Heart right ventricle (tissue), 16 donors: ENCODE measurements at places on chromosomes 4 and X.

- no peak for DNase-seq
Observed at GRCh38 chr4:41507291-41507947, 30.5 kb upstream of the LIMCH1 start.

DNA sequence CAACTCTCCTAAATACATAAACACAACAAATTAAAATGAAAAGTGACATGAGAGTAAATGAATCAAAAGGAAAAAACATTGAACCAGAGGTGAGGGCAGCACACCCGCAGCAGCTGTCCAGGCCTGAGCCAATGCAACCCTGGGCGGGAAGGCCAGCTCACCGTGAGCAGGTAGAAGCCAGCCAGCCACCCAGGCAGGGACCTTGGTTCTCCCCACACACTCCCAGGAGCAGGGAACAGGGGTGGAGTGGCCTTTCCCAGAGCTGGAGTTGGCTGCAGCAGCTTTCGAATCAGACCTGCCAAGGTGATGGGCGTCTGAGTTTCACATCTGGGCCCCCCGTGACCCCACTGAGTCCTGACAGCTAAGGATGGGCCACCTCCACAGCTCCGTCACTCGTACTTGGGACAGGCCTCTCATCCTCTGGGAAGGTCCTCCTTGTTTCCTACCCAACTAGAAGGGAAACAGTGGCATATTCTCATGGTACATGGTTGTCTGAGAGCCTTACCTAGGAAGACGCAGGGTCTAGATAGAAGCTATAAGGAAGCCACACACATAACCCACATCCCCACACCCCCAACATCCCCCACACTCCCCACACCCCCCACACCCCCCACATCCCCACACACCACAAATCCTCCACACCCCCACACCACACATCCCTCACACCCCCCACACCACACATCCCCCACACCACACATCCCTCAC lies 172.2 kb downstream of the DCLK2 start:
- DNase-seq: no peak

- DNase-seq: no peak
Observed at GRCh38 chrX:71128166-71128833, 9.9 kb downstream of the MED12 start.

DNA sequence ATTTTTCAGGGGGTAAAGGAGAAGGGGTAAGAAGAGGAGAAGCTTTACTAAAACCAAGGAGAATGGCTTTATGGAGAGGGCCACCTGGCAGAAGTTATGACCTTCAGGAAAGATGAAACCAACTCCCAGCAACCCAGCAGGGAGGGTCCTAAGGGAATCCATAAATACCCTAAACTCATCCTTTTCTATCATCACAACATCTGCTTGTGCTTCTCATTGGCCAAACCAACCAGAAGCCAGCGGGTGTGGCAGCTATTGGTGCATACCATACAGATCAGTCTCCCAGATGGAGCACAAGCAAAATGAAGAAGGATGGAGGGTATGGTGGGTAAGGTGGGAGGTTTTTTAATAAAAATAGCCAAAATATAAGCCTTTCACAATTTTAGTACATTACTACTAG lies 58.5 kb upstream of the ARSJ start:
- DNase-seq: no peak

DNA sequence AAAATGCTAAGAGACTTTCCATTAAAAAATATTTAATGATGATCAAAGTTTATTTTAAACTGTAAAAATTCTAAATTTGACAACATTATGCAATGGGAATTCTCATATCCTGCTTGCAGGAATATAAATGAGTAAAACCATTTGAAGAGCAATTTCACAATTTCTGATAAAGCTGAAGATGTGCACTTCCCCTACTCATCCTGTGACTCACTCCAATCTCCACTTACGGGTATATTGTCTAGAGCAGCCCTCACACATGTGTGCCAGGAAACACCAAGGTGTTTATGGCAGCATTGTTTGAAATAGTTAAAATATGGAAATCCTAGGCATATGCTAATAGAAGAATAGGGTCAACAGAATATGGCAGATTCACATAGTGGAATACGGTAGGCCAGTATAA lies 158.4 kb downstream of the PDHA2 start:
- no peak for DNase-seq

- no peak for DNase-seq
Observed at GRCh38 chrX:80578517-80579105, 158.4 kb downstream of the TENT5D start.

DNA sequence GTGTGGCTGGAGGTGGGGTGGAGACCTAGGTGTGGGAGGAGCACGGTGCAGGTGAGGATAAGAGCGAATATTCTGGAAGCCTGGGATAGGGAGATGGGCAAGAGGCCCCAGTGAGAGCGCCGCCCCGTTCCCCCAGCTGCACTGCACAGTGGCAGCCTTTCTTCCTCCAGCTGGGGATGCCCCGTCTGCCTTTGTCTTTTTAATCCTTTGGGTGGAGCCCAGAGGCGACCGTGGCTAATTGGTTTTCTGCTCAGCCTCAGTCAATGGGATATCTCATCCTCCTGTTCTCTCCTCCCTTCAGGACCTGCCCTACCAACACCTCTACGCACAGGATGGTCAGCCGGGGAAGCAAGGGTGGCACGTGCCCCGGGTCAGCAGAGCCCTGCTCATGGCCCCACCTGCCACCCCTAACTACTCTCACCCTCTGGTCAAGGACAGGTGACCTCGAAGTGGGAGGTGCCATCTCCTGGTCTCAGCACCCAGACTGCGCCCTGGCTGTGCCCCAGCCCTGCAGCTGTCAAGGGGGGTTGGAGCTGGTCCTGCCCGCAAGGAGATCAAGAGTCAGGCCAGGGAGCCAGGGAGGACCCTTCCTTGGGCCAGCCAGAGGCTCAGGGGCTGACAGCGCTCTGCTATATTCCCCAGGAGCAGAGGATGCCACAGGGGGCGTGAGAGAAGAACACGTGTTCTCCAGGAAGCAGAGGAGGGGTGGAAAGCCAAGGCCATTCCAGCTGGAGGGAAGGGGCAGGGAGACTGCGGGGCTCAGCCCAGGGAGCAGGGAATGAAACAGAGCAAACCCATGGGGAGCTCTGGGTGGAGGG lies 64.0 kb downstream of the ADRA2C start:
- DNase-seq: no peak

DNA sequence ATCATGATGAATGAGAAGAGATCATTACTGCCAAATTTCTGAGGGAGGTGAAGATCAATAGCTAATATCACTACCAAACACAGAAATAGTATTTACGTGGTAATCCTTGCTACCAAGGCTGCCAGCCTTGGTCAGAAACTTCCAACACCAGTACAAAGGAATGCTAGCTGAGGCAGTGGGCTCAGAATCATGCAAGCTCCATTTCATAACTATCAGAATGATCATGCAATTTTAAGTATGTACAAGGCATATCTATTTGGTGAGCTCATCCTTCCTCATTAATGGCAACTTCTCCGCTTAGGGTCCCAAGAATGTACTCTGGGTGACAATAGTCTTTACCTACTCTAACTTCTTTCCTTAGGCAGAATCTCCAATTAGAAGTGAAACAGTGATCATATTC lies 135.0 kb downstream of the GPC3 start:
- no peak for DNase-seq

GRCh38 chr4:137156807-137157206 lies 375.5 kb downstream of the PCDH18 start:
- DNase-seq: no peak

DNA sequence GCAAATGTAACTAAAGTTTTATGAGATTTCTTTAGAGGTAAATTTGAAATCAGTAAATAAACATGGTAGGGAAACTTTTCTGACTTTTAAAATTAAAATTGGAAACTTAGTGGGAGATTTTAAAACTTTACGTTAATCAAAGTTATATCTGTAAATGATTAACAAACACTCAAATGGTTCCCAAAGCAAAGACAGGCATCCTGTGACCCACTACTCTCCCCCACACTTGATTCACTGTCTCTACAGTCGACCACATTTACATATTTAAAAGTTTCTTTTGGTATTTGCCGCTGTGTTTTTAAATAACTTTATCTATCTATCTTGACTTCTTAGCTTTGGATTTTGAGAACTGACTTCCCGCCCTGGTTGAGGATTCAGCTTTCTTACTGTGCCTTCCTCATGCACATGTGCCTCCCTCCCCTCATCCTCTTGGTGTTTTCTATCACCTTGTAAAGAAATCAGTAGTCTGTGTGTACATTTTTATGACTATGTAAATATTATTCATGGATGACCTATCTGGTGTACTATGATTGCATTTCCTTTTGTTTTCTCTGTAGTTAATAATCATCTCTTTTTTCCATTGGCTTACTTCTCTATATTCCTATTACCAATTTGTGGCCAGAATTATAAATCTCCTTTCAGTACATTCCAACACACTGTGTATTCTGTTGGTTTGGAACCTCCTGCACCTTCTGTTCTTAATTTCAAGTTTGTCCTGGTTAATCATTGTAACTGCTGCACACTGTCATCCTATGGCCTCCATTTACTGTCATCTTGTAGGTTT lies 72.6 kb downstream of the WWC2 start:
- no peak for DNase-seq

- no peak for DNase-seq
Observed at GRCh38 chr4:180721356-180721755, 1521.8 kb upstream of the TENM3 start.

DNA sequence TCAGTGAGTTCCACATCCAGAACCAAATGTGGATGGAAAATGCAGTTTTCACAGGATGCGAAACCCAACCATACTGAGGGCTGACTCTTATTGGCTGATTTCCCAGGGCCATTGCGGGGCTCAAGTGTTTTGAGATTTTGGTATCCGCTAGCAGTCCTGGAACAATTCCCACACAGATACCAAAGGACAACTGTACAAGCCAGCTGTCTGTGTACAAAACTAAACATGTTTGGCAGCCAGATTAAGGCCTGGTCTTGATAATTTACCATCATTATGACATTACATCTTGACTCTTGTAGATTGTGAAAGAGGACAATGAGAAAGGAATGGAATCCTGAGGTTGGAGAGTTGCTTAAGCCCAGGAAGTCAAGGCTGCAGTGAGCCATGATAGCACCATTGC lies 121.9 kb downstream of the DKK2 start:
- no peak for DNase-seq

GRCh38 chrX:30618160-30618765 lies 35.0 kb upstream of the GK start:
- DNase-seq: no peak

GRCh38 chrX:40383360-40383759 lies 197.4 kb upstream of the ATP6AP2 start:
- DNase-seq: no peak

- no peak for DNase-seq
Observed at GRCh38 chrX:125205918-125206665, 113.6 kb upstream of the TEX13C start.

- DNase-seq: no peak
Observed at GRCh38 chr4:148354186-148354585, 88.0 kb downstream of the NR3C2 start.

- DNase-seq: no peak
Observed at GRCh38 chr4:30904215-30904555, 184.0 kb downstream of the PCDH7 start.

GRCh38 chr4:186666750-186667149 lies 56.9 kb downstream of the FAT1 start:
- no peak for DNase-seq

DNA sequence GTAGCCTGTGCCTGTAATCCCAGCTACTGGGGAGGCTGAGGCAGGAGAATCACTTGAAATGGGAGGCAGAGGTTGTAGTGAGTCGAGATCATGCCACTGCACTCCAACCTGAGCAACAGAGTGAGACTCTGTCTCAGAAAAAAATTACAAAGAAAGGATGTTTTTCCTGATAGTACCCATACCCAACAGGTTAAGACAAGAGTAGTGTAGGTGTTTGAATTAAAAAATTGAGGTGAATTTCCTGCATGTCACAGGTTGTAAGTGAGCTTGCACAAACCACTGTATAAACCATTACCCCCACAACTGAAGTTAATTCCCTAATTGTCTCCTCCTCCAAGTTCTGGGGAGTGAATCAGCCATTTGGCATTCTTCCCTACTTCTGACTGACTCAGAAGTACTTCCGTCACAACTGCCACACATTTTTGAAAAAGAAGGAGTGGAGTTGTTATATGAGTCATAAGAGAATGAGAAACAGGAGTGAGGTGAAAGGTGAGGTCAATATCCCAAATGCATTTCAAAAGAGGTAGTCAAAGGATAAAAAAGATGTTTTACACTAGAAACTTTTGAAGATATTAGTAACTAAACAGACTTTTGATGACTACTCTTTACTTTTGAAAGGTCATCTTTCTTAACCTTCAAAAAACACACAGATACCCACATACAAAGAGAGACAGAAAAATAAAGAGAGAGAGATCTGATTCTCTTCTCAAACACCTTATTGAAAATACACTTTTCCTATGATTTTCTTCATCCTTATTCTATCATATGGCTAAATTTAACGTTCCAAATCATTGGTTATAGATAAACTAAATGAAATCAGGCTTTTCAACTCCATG lies 134.5 kb downstream of the BTC start:
- DNase-seq: no peak

DNA sequence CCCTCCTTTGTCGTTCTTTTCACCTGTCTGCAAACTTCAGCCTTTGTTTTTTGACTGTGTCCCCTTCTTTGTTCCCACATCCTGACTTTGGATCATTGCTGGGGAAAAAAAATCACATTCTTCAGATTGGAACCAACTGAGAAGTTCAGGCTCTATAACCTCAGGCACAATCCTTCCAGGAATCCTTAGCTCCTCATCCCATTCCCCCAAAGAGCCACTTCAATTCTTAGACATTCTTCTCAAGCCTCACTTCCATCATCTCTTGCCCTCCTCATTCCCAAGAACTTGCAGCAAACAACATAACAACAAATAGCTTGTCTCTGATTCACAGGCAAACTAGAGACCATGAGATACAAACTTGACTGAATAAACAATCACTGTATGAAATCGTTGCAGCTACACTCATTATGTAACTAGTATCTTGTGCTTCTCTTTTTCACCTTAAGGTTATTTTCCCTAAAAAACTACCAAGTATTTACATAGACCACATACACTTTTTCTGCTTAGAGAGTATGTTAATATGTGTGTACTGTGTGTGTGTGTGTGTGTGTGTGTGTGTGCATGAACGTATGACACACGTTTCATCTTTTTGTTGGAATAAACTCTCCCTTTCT lies 26.4 kb upstream of the PGM2 start:
- DNase-seq: no peak
